ENCODE measurements at places on chromosomes 6 and 20. TPM values are rescaled to one million over a fixed set of nuclear protein-coding genes. Genes with fewer than 3 reads are reported as not detected.

The DDX27 gene
- 16.9 TPM for polyA plus RNA-seq

The PRL gene
- not detected for polyA plus RNA-seq

The OPN5 gene
- polyA plus RNA-seq = not detected

The HLA-DRB1 gene
- polyA plus RNA-seq = 30.1 TPM

Measured in right cardiac atrium (tissue), 5 donors.